ENCODE measurements at places on chromosomes 2 and 18.
A peak's percentile ranks its signal among the peaks of the same experiment; 100 is the strongest.

DNA sequence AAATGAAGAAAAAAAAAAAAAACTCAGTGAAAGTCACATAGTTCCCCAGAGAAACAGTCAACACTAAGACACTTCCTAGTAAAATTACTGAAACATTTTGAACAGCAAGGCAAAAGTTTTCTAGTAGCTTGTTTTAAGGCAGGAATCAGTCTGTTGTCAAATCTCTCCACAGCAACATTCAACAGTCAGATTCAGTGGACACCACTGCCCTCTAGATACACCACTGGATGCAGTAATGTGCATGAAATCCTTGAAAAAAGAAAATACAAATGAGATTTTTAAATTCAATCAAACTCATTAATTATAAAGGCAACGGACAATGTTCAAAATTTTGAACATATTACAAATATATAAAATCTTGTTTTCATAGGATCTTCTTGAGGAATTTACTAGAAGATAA, 46.4 kb downstream of the GRB14 start:
- DNase-seq = no peak

GRCh38 chr18:6557770-6558248, 143.1 kb upstream of the L3MBTL4 start:
- no peak for DNase-seq

GRCh38 chr2:168244318-168244717, 3.1 kb downstream of the STK39 start:
- no peak for DNase-seq

DNA sequence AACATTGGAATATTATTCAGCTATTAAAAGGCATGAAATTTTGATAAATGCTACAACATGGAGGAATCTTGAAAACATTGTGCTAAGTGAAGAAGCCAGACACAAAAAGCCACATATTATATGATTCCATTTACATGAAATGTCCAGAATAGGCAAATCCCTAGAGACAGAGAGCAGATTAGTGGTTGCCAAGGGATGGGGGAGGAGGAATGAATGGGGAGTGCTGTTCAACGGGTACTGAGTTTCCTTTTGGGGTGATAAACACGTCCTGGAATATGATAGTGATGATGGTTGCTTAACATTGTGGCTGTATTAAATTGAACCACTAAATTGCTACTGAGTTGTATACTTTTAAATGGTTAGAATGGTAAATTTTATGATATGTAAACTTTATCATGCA, 8.9 kb upstream of the TWSG1 start:
- no peak for DNase-seq

GRCh38 chr2:40230707-40231432, 221.0 kb downstream of the SLC8A1 start:
- peak; percentile 92 for DNase-seq

DNA sequence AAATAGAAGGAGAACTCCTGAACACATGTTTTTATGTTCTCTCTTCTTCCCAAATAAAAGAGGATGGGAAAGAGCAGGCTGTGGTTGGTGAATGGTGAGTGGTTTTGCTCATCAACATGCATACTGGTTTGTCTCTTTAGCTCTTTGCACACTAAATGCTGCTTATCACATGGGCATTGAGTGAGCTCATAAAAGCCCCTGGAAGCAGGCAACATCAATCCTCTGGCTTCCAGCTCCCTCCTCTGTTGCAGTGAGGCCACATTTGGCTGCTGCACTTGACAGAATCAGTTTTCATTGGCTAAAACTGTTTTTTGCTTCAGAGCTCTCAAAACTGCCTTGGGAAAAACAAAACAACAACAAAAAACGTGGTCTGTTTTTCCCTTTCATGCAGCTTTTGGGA, 1308.2 kb upstream of the NRXN1 start:
- no peak for DNase-seq

DNA sequence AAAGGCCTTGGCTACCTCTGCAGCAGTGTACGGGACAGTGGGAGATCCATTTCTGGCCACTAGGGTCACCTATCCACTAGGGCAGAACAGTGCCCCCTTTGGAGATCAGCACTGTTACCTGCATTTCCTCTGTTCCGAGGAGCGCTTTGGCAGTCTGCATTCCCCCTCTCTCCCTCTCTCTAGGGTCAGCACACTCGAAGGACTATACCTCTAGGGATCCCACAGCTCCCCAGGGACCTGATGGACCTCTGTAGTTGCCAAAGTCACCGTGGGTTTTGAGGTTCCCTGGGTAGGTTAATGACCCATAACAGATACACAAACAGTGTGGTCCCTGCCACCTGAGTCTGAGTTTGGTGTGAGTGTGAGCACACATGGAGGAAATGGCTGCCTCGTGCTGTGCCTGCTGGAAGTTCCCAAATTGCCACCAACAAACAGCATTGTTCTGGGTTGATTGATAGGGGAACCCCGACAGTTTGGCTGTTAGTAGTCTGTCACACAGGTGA, 99.8 kb upstream of the VWC2L start:
- DNase-seq = no peak

- DNase-seq = no peak
Measured at GRCh38 chr2:96271995-96272394, 6.0 kb downstream of the CIAO1 start.

GRCh38 chr2:147108548-147108947, 736.3 kb upstream of the ACVR2A start:
- DNase-seq = no peak

DNA sequence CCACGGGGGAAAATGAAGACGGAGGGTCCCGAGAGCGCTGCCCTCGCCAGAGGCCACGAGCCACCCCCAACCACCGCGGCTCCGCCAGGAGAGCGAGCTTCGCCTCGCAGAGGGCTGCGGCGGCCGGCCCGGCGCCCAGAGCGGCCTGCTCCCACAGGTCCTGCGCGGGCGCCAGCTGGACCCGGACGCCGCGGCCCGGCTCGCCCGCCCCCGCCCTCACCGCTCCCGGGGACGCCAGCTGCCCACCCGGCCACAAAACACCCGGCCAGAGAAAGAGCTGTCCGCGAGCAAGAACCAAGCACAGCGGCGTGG, 709 bp downstream of the PTPN2 start:
- no peak for DNase-seq

DNA sequence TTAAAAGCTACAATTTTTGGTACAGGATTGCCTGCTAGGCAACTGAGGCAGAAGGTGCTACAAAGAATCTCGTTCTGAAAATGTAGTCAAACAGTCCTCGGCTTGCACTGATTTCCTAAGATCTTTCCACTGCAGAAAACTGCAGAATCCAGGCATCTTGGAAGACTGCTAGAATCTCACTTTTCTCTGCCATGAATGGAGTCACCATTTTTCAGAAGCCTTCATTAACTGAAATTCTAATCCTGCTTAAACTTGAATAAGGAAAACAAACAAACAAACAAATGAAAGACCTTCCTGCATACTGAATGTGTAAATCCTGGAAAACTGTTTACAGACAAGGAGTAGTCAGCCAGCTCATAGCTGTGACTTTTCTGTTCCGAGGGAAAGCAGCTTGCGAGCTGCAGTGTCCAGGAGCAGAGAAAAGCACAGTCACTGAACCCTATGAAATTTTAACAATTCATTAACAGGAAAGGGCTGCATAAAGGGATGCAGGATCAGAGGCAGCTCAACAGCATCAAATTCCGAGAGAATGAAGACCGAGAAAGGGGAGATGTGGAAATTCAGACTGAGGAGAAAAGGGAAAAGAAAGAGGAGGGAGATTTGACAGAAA, 210.5 kb upstream of the PIK3C3 start:
- DNase-seq = no peak

DNA sequence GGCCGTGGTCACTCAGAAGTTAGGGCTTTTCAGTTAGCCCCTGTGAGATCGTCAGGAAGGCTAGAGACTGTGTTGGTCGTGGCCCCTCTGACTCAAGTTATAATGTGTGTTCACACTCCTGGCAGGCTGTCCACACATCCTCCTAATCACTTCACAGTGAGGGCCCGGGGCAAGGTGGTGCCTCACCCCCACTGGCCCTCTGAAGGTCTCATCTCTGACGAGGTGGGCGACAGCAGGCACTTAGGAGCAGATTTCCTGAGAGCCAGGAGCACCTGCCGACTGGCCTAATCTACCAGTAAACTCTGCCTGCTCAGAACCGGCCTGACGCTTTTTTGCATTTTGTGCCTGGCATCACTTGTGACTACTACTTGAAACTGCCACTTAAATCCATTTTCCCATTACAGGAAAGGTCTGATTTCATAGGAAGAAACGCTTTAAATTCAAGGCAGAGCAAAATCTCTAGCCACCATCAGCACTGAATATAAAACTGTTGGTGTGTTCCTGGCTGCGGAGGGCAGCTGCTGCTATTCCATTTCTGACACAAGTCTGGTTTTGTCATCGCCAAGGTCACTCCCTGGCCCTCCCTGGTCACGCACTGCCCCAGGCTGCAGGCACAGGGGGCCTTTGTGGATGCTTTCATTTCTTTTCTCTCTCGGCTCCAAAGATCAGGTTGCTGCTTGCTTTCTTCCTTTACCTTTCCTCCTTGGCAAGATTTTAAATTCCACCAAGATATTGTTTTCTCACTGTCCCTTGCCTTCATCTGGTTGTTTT, 48.0 kb downstream of the RAB12 start:
- DNase-seq = no peak

GRCh38 chr2:26706616-26707473, 14.3 kb downstream of the KCNK3 start:
- DNase-seq = no peak

- DNase-seq = no peak
Measured at GRCh38 chr2:10568736-10569432, 120.8 kb upstream of the ODC1 start.

GRCh38 chr2:166238176-166238575, 110.4 kb upstream of the SCN1A start:
- no peak for DNase-seq

DNA sequence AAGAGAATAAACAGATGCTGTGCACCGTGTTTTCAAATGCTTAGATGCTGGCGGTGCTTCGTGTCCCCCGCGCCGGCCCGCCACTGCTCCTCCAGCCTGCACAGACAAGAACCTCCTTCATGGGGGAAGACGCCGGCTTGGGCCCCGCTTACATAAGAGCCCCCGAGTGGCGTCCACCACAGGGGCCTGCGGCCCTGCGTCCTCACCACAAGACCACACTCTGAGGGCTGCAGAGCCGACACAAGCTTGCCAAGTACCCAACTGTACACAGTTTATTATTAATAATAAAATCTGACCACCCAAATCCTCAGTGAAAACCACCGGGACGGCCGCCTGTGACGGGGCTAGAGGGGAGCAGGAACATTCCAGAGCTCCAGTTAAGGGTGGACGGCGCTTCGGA, 232.2 kb downstream of the HDAC4 start:
- no peak for DNase-seq

GRCh38 chr2:240997141-240997855, 1.1 kb upstream of the SNED1 start:
- DNase-seq = no peak

DNA sequence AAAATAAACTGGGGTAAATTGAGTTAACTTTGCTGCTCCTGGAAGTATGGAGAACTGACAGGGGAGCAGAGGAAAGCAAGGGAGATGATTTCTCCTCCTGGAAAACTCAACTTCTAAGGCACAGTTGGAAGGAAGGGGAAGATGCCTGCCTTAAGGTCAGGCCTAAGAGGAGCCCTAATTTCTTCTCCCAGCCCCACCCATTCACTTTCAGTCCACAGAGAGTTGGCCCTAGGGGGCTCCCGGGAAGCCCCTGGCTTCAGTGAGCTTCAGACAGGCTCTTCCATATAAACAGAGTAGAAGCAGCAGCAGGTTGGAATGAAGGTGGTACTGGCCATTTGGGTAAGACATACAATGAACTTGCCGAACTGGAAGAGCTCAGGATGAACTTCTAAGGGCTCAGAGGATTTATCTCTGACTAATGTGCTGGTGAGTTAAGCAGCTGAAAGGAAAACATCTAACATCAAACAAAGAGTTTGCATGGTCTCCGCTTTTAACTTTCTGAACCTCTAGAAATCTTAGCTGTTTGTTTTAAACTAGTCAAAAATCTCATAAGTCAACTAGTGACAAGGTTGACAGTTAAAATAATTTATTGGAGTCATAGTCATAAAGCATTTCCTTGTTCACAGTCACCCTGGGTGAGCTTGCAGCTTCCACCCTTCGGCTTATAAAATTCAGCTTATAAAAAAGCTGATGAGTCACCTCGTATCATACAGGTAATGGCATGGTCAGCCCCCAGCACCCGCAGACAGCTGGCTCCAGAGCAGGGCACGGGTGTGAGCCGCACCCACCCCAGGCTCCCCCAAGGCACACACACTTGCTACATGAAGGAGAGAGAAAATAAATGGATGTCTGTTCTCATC, 9.8 kb downstream of the MALL start:
- peak; percentile 3 for DNase-seq

- DNase-seq = peak; percentile 76
Measured at GRCh38 chr2:60550178-60550983, 3.1 kb downstream of the BCL11A start.

DNA sequence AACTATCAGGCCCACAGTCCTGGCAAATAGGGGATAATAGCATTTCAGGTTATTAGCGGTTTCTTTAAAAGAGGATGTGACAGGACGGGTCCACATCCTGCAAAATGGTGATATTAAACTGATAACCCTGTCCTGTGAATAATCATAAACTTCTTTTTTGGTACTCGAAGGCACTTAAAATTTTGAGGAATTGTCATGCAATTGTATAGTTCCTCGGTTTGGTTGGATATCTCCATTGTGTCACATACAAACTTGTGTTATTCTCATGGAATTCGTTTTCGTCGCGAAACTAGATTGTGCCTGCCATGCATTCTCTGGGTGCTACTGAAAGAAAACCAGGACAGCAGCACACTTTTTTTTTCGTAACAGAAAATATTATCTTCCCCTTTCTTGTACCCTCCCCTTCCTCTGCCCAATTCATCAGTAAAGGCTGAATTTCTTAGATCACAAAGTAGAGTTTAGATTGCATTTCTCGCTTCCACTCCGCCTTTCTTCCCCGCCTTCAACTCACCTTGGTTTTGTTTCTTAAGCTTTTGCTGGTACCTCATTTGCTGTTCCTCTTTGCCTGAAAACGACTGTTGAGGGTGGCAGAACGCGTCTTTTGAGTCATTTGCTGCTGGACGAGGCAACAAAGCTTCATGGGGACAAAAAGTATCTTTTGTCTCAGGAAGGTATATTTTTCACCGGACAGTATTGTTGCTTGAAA, 1.3 kb downstream of the CERS6 start:
- no peak for DNase-seq

GRCh38 chr2:41414486-41415230, 633.2 kb upstream of the PKDCC start:
- peak; percentile 50 for DNase-seq

GRCh38 chr2:106012591-106013347, 181.3 kb downstream of the UXS1 start:
- DNase-seq = peak; percentile 30

DNA sequence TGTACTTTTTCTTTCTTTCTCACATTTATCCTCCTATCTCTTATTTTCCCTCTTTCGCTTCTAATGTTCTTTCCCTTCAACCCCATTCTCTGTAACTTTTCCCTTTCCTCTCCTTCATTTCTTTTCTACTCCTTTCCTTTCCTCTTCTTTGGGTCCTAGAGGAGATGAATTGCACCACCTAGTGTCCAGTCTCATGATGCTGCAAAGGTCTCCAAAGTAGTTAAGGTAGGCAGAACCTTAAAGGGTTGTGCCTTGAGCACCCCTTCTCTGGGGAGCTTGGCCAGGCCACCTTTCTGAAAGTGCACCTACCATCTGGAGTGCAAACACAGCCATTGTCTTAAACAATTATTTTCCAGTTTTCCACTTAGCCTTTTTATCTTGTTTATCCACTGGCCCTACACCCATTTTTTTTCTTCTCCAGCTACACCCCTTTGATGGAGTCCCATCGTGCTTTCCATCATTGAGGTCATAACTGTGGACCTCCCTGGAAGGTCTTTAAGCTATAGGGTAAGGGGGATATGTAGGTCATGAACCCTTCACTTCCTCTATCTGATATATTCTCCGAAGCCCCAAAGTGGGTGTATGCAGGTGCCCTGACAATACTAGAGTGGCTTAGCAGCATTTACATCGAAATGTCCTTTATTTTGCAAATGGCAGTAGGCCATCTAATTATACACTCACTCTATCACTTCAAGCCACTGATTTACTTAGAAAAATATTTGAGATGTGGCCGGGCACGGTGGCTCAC, 155.9 kb downstream of the ESCO1 start:
- peak; percentile 12 for DNase-seq

All from trophoblast cell (in vitro differentiated cells and primary cell).